ENCODE measurements at places on chromosomes 2 and 18.
A peak's percentile ranks its signal among the peaks of the same experiment; 100 is the strongest.

GRCh38 chr18:56085551-56085950, 497.6 kb upstream of the TCF4 start:
- DNase-seq = peak; percentile 86

GRCh38 chr2:132979339-132980093, 309.5 kb upstream of the LYPD1 start:
- no peak for DNase-seq

DNA sequence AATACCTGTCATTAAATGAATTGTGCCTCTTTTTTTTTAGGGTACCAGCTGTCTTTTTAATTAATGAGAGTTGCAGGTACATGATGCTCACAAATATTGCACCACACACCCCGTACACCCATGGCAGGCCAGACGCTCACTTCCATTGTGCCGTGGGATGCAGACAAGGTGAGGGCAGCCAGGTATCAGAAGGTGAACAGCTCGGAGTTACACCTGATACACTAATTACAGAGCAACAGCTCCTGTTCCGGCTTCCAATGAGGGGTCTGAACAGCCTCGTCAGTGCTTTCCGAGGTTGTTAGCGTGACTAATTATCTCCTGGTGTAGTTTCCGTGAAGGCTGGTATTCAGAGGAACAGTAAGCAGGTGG, 442.8 kb downstream of the ZNF516 start:
- DNase-seq = no peak

GRCh38 chr2:8368463-8368862, 313.4 kb upstream of the ID2 start:
- no peak for DNase-seq

DNA sequence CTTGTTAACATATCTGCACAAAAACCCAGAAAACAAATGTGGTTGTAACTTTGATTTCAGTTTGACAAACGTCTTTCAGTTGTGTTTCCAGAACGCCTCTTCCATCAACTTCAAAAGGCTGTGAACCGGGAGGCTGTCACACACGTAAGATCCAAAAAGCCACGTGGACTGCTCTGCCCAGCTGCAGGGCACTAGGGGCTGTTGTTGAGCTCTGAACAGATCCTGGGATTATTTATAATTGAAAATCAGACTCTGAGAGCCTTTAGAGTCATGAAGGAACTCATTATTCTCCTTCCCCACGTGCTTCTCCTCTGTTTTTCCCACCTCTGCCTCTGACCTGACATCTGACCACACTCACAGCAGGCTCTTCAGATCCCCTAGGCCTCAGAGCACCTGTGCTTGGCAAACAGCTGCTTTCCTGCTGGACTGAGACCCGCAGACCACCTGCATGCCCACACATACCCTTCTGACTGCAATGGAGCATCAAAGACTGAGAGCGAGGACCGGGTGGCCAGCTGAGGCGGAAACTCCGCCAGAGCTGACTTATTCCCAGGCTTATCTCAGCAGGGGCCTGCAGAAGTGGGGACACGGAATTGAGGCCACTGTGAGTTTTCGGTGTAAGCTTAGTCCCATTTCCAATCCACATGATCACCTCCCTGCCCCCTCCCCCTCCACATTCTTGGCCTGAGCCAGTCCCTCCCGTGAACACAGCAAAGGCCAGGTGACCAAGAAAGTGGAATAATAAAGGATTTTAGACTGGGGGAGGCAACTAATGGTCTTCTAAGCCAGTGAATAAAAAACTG, 114.8 kb downstream of the ATL2 start:
- DNase-seq = no peak
